ENCODE measurements at places on chromosomes 6 and 20.

DNA sequence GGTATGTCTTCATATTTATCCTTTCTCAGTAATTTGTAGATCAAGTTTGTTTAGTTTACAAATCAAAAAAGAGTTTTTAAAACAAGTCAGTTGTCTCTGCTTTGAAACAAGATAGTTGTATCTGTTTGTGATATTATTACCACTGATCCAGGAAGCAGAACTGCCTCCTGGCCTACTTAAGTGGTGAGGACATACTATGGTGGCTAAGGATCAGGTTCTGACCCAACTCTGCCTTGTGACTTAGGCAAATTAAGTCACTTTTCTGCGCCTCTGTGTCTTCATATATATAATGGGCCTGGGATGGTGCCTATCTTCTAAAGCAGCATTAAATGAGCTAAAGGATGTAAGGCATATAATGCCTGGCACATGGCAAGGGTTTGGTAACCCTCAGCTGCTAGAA is 8.7 kb downstream of the ANKS1A start:
- no peak for DNase-seq

DNA sequence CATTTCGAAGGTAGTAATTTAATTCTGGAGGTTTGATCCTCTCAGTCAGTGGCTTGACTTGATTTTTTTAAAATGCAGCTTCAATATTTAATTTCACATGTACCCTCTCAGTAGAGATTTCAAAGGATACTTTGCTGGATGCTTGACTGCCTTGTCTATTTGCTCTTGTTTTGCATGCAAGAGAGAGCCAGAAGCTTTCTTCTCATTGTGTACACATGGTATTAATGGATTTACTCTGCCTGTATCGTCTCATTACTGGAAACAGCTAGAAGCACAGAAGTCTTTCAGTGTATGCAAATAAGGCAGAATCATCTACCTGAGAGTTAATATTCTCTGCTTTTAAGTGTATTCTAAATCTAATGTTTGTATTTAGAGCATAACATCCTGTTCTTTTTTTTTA is 84.3 kb upstream of the FOXO3 start:
- peak; percentile 87 for DNase-seq

- DNase-seq = no peak
Measured at GRCh38 chr20:48159145-48160008, 374.1 kb upstream of the SULF2 start.

DNA sequence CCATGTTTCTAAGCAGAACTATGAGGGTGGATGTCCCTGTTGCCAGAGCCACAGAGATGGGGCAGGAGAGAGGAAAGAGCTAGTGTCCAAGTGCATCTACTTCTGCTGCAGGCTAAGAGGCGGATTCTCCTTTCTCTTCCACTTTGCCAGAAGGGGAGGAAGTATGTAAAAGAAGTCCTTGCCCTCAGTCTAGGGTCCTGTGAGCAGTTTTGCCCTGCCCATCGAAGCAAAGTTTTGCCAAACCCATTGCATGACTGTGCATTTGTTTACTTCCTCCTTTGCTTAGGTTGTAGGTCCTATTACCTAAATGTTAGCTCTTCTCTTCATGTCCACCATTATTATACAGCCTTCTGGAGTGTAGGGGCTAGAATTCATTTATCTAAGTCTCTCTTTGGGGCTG is 106.2 kb upstream of the ARMC2 start:
- DNase-seq = no peak

DNA sequence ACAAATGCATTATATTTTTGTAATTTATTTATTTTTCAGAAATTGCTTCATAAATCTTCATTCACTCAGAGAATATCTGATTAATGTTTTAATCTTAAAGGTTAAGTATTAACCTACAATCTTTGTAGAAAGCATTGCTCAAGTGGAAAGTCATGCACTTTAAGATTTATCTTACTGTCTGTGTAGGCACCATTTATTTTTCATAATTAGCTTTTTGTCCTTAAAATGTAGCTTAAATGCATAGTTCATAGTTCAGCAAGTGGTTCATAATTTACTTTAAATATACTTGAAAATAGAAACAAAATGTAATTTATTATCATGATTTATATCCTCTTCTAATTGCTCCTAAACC is 397.3 kb downstream of the LAMA2 start:
- no peak for DNase-seq

DNA sequence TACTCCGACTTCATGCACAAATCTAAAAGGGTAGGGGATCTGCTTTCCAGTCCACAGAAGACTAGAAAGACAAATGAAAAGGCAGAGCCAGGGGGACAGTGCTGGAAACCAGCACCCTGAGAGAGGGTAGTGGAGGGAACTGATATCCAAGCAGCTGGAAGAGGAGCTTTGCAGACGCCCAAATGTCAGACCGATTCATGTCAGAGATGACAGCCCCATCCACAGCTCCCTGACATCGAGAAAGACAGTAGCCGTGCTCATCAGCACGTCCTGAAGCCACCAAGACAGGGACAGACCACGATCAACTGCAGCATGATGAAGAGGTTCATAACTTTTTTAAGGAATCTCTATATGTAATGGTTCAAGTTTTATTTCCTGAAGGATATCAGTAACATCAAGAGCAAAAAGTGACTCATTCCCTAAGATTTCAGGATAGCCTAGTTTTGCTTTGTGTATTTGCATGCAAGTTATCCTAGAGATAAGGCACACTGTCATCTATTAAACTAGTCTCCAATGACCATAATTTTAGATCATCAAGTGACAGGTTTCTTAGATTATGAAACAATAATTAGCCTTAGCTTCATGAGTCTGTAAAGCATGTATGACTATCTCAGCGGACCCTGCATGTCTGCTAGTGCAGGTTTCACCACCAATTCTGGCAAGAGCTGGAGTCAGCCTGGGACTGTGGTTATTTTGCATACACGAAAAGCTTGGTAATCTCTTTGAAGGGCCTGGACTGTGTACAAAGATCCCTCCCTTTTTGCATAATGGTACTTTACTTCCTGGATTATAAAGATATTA is 43.0 kb downstream of the PRDM1 start:
- no peak for DNase-seq

GRCh38 chr6:24778121-24778520 is 3.4 kb downstream of the GMNN start:
- no peak for DNase-seq

DNA sequence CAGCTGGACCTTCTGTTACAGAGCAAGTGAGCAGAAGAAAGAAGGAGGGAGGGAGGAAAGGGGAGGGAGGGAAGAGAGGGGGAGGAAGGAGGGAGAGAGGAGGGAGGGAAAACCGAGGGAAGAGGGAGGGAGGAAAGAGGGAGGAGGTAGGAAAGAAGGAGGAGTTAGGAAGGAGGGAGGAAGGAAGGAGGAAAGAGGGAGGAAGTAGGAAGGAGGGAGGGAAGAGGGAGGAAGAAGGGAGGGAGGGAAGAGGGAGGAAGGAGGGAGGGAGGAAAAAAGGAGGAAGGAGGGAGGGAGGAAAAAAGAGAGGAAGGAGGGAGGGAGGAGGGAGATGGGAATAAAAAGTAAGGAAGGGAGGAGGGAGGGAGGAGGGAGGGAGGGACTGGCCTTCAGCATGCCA is 191.8 kb downstream of the SYNDIG1 start:
- DNase-seq = no peak

DNA sequence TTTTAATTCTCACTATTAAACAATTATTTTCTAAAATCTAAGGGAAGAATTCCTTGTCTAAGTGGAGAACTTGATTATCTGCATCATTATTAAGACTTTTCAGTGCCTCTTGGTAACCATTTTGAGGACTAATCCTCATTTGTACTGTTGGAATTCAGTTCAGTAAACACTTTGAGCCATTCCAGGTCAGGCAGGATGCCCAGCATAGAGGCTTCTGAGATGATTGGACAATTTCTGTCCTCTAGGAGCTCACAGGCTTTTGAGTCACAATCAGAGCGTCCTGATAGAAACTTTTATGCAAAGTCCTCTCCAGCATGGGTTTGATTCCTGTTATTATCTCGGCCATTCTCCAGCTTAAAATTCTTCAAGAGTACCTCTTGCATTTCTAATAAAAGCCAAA is 1304.6 kb downstream of the EPHA7 start:
- no peak for DNase-seq

DNA sequence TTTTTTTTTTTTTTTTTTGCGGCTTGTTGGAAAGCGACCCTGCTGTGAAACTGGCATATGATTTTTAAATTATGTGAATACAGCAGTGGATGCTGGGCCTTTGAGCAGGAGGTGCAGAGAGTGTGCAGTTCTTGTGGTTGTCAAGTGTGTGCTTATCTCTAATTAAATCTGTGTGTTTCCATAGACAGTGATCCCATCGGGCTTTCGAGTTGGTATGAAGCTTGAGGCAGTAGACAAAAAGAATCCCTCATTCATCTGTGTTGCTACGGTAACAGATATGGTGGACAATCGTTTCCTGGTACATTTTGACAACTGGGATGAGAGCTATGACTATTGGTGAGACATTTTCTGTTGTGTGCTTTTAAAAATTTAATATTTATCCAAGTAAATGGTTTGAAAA is 52.4 kb downstream of the L3MBTL3 start:
- DNase-seq = peak; percentile 93

DNA sequence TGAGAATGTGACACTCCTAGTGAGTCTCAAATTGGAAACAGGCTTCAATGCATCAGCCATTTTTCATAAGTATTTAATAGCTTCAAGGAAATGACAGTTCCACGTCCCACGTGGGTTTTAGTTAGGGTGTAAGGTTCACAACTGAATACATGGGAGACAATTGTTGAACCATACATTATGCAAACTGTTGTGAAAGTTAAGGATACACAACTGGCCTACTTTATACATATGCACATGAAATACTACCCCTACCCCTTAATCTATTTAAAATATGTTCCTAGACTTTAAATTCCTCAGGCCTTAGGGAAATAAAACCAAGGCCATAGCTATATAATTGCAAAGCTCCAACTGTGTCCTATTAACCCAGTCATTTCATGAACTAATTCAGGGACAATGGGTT is 436.1 kb downstream of the BTBD3 start:
- no peak for DNase-seq

DNA sequence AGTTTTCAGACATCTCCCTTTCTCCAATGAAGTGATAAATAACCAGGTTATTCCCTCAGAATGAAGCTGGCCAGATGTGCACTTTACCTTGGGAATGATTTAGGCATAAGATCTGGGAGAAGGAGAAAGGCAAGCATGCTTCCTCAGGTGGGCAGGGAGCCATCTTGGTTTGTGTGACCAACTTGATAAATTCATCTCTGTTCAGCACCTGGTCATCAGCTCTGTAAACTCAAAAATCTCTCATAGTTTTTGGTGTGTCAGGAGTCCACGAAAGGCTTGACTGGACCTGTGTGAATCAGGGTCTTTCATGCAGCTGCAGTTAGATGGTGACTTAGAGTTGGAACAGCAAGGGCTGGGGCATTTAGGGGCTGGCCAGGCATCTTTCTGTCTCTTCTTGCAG is 24.5 kb downstream of the ENPP1 start:
- DNase-seq = no peak

DNA sequence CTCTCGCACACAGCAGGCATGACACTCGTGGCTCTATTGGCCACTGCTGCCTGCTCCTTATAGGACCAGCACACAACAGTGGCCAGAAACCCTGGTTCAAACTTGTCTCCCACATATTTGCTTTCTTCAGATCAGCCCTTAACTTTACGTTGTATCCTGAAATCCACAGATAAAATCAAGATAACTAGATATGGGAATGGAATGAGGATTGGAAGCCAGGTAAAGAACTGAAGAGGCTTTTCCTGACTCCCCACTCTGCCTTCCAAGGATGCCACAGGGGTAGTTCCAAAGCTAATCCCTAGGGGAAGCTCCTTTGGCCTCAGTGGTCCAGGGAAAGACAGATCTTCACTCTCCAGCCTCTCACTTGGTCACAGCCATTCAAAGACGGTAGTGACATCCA is 86.5 kb downstream of the INSM1 start:
- DNase-seq = no peak

DNA sequence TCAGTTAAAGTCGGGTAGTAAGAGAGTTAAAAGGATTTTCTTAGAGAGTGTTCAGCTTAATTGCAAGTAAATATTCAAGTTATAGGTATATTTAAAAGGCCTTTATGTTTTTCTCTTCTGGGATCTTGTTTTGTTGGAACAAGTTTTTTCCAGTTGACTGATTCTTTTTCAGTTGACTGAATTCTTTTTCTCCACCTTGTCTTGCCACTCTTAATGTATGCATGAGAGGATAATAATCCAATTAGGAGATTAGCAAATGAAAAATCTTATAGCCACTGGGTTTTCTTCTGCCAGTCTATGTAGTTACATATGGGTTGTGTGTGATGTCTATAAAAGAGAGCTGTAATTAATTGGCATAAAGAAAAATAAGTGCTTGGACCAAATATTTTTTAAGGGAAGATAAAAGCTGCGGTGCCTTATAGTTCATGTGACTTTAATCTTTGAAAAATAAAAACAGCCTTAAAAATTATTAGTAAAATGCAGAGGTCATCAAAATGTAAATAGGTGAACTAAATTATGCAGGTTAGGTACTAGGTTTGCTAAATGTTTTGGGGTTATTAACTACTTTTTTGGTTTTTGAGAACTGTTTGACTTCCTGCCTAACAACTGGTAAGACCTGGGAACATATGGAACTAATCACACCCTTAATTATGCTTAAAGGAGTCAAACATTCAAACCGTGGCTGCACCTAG is 367.2 kb downstream of the HTR1B start:
- DNase-seq = no peak

DNA sequence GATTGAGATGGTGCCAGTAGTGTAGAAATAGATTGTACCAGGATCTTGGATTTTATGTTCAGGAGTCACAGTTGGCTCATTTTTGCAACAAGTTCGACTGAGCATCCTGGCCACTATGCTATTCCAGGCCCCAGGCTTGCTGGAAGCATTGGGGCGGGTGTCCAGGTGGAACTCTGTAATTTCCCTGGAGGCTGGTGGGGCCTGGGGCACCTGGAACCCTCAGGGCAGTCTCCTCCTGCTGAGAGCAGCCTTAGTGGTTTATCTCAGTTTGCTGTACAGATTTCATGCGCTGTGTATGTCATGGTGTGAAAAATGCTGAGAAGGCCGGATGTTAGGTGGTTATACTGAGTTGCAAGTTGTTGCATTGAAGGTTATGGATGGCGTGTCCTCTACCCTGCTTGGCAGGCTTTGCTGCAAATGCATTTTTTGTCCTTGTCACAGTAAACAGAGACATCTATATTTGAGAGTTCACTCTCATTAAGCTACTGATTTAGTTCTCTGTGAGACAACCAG is 135.1 kb upstream of the MYLIP start:
- DNase-seq = no peak

GRCh38 chr20:6533761-6534479 is 233.6 kb upstream of the BMP2 start:
- no peak for DNase-seq

DNA sequence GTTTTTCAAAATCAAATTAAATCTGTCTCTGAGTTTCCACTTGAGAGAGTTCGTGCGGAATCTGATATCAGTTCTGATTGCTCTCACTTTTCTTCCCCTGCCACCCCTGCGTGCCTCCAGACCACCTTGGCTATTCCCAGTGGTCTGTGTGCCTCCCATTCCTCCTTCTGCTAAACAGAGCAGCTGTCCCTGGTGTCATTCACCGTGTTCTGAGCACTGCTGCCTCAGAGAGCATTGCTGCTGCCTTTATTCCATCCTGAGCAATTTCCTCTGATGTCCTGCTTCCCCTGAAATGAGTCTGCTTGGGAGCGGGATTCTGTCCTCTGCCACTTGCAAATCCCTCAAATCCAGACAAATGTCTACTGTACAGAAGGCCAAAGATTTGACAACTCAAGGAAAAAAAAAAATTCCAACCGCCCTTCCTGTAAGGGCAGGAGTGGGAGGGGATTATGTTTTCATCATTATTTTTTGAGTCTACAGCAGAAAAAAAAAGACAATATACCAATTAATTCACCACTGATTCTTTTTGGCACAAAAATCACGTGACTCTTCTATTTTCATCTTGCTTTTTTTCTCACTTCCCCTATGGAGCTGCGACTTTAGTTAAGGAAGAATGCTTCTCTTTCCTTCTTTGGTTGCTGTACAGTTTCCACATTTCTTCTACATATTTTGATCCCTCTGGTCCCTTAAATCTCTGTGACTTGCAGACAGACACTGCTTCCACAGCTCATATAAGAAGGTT is 833.0 kb downstream of the EPHA7 start:
- DNase-seq = no peak

Data from DMS153 (cell line).